ENCODE measurements at places on chromosomes 11 and 22.

- peak; percentile 26 for DNase-seq
Measured at GRCh38 chr11:46075168-46075567, 46.1 kb downstream of the PHF21A start.

- DNase-seq = no peak
Measured at GRCh38 chr11:32016111-32016510, 74.8 kb upstream of the RCN1 start.

GRCh38 chr11:128835741-128836430 is 31.2 kb downstream of the KCNJ1 start:
- DNase-seq = peak; percentile 33

- DNase-seq = no peak
Measured at GRCh38 chr11:72230764-72231365, 6.3 kb downstream of the INPPL1 start.

DNA sequence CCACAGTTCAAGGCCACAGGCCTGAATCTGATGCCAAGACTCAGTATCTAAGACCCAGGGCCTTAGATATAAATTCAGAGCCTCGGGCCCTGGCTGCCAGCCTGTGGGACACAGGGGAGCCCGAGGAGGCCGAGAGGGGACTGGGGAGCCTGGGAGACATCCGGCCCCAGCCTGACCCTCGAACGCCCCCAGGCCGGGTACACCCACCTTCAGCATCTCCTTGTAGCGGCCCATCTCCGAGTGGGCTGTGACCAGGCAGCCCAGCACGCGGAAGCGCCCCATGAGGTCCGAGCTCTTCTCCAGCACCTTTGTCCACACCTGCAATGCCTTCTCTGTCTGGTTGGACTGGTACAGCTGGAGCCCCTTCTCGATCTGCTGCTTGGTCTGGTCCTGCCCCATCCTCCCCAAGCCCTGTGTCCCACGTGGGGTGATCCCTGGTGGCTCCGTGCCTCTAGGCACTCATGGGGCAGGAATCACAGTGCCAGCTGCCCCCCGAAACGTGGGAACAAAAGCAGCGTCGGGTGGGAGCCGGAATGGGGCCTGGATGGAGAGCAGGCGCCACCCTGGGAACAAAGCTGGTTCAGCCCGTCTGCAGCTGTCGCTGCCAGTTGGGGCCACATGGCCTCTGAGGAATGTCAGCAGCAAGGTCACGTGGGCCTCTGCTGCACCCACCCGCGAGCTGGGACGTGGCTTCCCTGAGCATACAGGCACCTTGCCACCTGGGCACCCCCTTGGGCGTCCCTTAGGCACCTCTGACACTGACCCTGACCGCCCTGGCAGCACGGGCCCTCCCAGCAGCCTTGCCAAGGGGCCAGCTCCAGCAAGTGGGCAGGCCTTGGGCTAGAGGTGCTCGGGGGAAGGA is at the start of gene RAPSN:
TSS of gene RAPSN (minus strand) at position 571 of the 862 bp plus-strand sequence. CDS start at position 399, 172 bp downstream.
- DNase-seq = no peak

All from umbilical cord (tissue), 2 donors.